ENCODE measurements at places on chromosomes 7 and 10. TPM values are rescaled to one million over a fixed set of nuclear protein-coding genes. Genes with fewer than 3 reads are reported as not detected.

- ATAC-seq, result no peak
These were observed 3.5 kb downstream of the AQP1 start for GRCh38 chr7:30915005-30915601.

- peak; percentile 74 for ATAC-seq
These were observed 133.0 kb downstream of the CYP26A1 start for GRCh38 chr10:93206652-93207051.

DNA sequence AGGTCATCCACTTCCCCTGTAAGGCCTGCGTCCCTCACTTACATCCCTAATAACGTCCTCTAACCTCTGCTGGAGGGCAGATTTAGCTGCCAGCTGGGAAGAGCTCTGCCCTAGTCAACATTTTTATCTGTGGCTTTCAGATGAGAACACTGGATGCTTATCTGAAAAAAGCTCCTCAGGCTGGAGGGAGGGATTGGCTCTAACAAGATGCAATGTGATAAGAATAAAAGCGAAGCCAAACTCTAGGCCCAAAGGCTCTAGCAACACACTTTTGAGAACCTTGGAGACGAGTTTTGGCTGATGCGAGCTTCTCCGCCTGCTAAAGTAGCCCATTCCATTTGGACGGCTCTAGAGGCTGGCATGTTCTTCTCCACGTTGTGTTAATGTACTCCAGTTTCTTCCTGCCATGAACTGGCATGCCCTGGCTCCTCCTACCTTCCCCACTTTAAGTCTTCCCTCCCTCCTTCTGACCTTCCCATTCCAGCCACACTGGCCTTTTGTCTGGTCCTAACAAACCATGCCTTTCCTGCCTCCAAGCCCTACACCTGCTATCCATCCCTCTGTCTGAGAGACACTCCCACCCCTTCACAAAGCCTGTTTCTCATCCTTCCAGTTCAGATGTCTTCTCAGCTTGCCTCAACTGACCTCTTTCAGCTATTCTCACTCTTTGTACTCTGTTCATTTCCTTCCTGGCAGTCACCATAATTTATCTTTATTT, 62.5 kb upstream of the ATRNL1 start:
- ATAC-seq, result no peak

Gene NXPH1
- total RNA-seq, result 0.56 TPM

DNA sequence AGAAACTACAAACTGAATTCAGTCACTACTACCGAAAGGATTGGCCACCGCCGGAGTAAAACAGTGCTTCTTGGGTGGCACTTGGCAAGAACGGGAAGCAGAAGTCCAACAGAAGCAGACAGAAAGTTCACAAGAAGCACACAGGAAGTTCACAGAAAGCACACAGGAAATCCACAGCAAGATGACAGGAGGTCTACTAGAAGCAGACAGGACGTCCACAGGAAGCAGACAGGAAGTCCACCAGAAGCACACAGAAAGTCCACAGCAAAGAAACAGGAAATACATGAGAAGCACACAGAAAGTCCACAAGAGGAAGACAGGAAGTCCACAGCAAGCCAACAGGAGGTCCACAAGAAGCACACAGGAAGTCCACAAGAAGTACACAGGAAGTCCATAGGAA, 399.2 kb upstream of the AUTS2 start:
- no peak for ATAC-seq
